Chondrocyte (in vitro differentiated cells): ENCODE measurements at places on chromosomes 13 and 19.
A peak's percentile ranks its signal among the peaks of the same experiment; 100 is the strongest.

GRCh38 chr19:49891393-49891792 lies 5.3 kb downstream of the IL4I1 start:
- no peak for DNase-seq

GRCh38 chr13:66565279-66565678 lies 664.9 kb downstream of the PCDH9 start:
- no peak for DNase-seq

- no peak for DNase-seq
These were observed 53.1 kb upstream of the CYSLTR2 start for GRCh38 chr13:48600374-48601364.

DNA sequence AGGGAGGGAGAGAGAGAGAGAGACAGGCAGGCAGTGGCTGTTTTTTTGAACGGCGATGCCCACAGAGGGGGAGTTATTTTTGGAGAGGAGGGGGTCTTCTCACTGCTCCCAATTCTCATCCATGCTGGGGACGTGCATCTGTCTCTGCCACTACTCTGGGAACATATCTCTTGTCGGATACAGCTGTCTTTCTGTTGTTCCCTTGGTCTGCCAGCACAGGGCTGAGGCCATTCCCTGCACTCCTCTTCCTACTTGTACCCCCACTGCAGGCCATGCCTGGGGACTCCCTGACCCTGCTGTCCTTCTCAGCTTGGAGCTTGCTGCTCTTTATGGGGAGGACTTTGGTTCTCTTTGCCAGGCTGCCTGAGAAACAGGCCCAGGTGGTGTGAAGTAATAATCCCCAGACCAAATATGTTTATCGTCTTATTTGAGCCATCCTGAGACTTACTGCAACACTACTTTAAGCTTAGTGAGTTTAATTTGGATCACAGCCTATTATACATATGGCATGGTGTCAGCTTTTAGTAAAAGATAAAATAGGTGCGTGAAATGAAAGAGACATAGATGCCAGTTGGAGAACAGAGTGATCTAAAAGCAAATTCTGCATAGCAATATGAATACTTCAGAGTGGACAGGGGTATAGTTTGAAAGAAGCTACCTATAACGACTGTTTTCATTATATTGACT lies 19.1 kb downstream of the LRCH1 start:
- DNase-seq, result no peak

DNA sequence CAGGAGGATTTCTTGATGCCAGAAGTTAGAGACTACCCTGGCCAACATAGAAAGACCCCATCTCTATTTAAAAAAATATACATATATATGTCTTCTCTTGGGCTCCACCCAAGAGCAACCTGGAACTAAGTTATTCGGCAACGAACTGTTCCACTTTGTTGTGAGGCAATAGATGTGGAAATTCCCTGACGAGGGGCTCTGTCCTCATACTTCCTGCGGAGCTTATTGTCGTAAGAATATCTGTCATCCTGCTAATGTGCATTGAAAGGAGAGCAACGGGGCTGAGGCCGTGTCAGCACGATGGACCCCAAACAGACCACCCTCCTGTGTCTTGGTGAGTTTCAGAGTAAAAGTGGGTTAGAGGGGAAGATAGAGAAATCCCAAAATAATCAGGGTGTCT lies at the start of gene FCAR:
Gene FCAR (plus strand): TSS at position 246 of the 400 bp plus-strand sequence. CDS start 55 bp downstream, at position 301.
- DNase-seq, result no peak

GRCh38 chr19:44719262-44719701 lies 20.3 kb downstream of the CEACAM16 start:
- DNase-seq, result no peak

GRCh38 chr13:84649853-84650252 lies 767.6 kb upstream of the SLITRK1 start:
- DNase-seq, result no peak

- no peak for DNase-seq
These were observed 983.7 kb downstream of the SLITRK1 start for GRCh38 chr13:82898586-82898985.

DNA sequence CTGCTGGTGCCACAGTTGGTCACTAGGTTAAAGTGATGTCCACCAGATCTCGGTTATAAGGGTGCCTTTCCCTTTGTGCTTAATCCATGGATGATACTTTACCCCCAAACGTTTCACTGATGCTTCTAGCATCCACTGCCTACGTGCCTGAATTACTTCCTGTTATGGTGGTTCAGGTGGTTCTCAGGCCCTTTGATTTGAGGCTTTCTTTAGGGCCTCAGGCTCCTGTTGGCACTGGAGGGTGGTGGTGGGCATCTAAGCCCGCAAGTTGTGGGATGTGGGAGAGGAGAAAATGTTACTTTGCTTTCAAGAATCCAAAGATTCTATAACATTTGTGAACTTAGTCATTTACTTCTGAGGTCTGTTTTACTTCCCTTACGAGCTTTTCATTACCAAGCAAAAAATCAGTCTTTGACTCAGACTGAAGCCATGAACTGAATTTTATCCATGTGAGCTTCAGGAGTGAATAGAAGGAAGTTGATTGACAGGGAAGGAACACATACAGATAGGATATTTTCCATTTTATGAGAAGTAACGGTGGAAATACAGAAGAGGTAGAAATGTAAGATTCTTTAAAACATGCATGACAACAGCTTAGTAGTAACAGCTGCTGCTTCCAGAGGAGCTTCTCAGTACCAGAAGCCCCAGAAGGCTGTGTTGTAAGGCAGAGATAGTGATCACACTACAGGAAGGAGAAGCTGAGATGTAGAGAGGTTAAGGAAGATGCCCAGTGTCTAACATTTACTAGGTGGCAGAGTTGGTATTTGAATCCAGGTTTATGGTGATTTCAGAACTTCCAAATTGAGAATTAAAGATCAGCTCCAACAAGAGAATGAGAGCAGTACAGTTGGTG lies 65.0 kb downstream of the ARHGEF7 start:
- no peak for DNase-seq

- DNase-seq, result no peak
These were observed 53.3 kb downstream of the PARP4 start for GRCh38 chr13:24459234-24459633.

DNA sequence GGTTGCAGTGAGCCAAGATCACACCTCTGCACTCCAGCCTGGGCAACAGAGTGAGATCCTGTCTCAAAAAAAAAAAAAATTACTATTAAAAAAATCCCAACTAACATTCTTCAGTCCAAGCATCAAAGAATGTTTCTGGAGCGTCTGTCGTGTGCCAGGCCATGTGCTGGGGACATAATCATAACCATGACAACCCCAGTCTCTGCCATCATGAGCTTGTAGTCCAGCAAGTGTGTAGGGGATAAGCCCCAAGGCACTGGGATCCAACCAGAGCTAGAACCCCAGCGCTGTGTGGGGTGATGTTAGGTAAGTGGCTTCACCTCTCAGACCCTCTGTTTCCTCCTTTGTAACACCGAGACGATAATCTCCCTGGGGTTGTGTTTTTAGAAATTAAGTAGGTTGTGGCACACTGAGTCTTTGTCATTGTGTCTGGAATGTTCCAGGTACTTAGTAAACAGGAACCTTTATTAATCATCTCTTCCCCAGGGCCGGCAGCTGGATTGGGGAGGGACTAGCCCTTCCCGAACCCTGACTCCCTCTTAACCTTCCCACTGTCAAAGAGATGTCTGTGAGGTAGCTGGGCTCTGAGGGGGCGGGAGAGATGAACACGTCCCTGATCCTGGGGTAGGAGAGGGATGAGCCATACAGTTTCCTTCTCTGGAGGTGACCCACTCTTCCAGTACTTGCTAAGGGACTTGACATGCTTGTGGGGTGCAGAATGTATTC lies 5.2 kb downstream of the ITPKC start:
- no peak for DNase-seq

DNA sequence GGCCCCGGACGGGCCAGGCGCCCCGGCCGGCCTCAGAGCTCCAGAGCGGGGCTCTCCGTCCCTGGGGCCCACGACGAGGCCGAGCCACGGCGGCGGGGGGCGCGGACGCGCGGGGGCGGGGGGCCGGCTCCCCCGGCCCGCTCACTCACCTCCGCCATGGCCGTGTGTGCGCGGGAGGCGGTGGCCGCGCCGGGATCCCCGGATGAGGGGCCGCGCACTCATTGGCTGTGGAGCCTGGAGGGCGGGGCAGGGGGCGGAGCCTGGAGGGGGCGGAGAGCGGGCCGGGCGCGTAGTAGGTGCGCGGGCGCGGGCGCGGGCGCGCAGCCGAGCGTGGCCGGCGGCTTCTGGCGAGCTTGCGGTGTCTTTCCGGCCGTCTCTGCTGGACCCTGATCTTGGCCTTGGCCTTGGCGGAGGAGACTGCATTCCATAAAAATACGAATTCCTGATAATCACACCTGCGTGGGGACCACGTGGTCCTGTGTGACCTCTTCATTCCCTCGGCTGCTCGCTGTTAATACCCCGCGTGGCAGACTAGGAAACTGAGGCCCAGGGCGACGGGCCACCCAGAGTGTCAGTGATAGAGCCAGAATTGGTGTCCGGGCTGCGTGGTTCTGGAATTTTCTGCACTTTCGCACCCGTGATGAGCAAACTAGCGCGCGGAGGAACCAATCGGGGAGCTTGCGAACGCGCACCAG lies at the start of gene MIER2:
Gene MIER2 (minus strand): TSS at position 172 of the 695 bp plus-strand sequence. CDS start 14 bp downstream, at position 158.
- peak; percentile 95 for DNase-seq

DNA sequence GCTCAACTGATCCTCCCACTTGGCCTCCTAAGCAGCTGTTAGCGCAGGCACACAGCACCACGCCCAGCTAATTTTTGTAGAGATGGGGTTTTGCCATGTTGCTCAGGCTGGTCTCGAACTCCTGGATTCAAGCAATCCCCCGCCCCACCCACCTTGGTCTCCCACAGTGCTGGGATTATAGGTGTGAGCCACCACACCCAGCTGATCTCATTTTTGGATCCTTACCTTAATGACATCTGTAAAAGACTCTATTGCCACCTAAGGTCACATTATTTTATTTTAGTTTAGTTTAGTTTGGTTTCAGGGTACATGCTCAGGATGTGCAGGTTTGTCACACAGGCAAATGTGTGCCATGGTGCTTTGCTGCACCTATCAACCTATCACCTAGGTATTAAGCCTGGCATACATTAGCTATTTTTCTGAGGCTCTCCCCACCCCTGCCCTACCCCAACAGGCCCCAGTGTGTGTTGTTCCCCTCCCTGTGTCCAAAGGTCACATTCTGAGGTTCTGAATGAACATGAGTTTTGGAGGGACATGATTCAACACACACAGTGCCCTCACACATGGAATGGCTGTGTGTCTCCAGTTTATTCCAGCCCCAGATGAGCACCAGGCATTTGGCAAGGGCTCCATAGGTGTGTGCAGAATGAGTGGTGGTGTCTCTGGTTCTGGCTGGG lies 1.3 kb downstream of the OR10H5 start:
- no peak for DNase-seq

GRCh38 chr19:17497149-17497798 lies 14.2 kb upstream of the PGLS start:
- no peak for DNase-seq

- no peak for DNase-seq
These were observed 169.0 kb downstream of the TBC1D4 start for GRCh38 chr13:75312884-75313520.

DNA sequence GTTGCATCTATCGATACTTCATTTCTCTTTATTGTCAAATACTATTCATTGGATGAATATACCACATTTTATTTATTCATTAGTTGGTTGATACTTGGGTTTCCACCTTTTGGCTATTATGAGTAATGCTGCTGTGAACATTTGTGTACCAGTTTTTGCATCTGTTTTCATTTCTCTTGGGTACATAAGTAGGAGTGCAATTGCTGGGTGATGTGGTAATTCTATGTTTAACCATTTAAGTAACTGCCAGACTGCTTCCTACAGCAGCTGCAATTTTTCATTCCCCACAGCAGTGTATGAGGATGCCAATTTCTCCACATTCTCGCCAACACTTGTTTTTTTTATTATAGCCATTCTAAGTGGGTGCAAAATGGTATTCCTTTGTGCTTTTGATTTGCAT lies 2.6 kb downstream of the KCNJ14 start:
- DNase-seq, result no peak

GRCh38 chr13:32659736-32660135 lies 73.5 kb downstream of the PDS5B start:
- DNase-seq, result no peak

- no peak for DNase-seq
These were observed 2.3 kb upstream of the LCP1 start for GRCh38 chr13:46184277-46184699.

- DNase-seq, result no peak
These were observed 51.3 kb upstream of the GAS6 start for GRCh38 chr13:113915012-113915763.

- DNase-seq, result no peak
These were observed 2.8 kb upstream of the CDX2 start for GRCh38 chr13:27971776-27972477.

DNA sequence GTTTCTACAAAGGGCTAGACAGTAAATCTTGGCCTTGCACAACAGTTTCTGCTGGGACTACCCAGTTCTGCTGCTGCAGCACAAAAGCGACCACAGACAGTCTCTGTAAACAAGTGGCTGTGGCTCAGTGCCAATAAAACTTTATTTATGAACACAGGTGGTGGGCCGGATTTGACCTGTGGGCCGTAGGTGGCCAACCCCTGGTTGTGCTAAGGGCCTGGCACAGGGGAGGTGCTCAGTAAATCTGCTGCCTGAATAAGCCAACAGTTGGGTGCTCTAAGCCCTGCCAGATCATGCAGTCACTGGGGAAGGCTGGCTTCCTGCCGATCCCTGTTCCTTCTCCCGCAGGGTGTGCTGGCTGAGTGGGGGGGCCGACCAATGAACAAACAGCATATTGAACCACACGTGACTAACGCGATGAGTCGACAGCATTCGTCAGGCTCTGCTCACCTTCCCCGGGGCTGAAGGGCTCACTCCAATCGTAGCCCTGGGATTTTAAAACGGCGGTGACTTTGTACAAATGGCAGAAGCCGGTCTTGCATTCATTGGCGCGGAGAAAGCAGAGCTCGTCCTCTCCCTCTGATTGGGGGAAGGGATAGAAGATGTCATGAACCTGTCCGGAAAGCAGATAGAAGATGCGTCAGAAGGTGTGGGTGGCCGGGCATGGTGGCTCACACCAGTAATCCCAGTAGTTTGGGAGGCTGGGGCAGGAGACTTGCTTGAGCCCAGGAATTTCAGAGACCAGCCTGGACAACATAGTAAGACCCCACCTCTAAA lies 24.3 kb upstream of the MYDGF start:
- DNase-seq, result no peak

- no peak for DNase-seq
These were observed 4.1 kb upstream of the CIRBP start for GRCh38 chr19:1264801-1265614.

DNA sequence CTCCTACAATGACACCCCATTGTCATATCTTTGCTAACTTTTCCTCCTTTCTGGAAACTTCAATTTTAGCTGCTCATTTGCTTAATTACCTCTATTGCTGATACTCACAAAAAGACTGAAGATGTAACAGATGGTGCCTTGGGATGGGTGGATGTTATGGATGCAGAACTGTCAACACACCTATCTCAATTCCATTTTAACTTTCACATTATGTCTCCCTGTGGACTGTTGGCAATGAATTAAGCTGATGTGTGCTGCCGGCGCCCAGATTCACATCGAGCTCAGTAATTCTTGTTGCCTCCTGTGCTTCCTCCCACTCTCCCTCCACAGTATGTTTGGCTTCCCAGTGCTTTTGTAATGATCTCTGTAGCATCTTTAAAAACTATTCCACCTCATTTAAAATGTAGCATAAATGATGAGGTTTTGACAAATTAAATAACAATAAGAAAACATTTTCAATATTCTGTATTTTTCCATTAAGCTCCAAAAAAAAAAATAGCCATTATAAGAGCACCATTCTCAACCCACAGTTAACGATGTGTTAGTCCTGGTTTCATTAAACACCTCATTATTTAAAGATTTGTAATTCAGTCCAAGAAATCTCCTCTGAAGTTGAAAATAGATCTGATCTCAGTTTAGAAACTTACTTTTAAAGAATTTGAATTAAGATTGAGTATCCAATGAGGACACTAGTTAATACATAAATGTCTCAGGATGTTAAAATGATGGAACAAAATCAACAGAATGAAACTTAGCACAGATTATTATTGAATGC lies 99.9 kb upstream of the FAM216B start:
- no peak for DNase-seq
